Astrocyte of the cerebellum (primary cell): ENCODE measurements at places on chromosomes 7 and 10.
A peak's percentile ranks its signal among the peaks of the same experiment; 100 is the strongest.

DNA sequence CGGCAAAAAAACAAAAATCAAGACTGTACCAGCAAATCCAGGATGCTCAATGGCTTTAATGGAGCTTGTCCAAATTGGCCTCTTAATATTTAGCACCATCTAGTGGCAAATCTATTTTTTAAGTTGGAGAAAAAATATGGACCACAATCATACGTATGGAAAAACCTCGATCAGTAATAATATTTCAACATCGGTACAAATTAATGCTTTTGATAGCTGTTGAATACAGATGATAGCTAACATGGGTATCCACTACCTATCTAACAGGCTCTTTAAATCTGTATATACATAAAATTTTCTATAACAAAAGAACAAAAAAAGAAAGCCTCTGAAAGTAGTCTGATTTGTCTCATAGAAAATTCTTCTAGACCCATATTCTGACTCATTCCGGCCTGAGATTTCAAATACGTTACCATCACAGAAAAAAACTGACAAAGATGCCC is 29.2 kb downstream of the COA1 start:
- DNase-seq = peak; percentile 73

- DNase-seq = no peak
Observed at GRCh38 chr7:28243861-28244260, 63.3 kb upstream of the JAZF1 start.

DNA sequence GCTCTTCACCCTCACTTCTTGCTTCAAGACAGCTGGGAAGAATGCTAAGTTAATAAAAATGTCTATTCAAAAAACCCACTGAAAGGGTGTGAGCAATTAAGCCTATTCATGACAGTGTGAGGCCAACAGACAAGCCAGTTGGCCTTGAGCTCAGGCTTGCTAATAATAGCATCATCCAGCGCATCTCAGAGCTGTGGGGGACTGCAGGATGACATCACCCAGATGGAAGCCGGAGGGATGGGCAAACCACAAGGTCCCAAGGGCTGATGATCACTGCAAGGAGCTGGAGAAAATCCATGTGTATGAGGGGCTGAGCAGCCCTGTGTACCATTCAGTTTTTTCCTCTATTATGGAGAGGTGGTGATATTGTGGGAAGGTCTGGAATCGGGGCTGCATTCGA is 770.4 kb downstream of the TNS3 start:
- peak; percentile 79 for DNase-seq

DNA sequence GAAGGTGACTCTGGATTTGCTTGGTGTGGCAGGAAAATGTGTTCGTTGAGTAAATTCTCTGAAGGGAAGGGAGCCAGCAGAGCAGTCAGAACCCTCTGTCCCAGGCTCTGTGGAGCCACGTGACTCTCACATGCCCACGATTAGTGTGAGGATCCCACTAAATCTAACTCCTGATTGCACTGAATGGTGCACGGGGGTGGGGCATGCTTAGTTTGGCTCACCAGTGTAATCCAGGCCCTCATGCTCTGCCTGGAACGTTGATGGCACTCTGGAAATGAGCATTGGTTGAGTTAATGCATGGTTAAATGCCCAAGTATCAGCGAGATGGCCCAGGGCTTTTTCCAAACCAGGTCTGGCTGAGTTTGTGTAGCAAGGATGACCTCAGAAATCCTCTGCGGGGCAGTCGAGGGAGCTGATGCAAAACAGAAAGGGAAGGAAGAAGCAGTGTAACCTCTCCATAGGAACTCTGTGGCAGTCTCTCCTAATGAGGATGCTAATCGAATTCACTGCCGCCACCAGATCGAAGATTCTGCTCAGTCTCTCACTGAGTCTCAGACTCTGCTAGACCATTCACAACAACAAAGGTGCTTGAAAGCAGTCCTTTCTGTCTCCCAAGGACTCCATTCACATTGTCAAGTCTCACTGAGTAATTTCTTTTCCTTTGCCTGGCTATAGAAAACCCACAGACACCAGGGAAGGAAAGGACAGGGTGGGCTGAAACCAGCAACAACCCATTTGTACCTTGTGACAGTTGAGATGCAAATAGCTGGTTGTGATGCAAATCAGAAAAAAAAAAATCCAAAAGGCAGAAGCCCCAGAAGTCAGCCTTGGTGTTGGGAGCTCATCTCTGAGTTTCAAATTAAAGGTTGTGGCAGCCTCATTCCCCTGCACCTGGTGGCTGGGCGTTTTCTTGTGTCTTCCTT is 98.1 kb downstream of the C10orf105 start:
- DNase-seq = no peak

GRCh38 chr7:95996174-95996573 is 223.8 kb downstream of the DYNC1I1 start:
- DNase-seq = no peak

GRCh38 chr7:134662166-134662870 is 15.7 kb downstream of the BPGM start:
- no peak for DNase-seq

DNA sequence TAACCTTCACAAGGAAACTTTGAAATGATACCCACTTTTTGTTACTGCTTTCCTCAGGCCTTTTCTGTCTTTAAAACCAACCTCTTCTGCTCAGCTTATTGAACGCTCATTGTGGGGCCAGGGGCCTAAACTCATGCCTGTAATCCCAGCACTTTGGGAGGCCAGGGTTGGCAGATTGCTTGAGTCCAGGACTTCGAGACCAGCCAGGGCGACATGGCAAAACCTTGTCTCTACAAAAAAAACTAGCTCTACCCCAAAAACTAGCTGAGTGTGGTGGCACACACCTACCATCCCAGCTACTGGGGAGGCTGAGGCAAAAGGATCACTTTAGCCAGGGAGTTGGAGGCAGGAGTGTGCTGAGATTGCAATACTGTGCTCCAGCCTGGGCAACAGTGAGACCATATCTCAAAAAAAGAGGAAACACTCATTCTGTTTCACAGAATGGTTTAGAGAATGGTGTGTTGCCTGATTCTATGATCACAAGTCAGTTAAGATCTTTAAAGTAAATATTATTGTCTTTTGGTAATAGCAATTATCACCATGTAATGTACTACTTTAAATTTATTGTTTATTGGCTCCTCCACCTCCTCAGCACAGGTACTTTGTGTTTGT is 51.1 kb downstream of the KCTD7 start:
- no peak for DNase-seq
